Stimulated activated CD4-positive, alpha-beta T cell treated with anti-CD3 and anti-CD28 coated beads, Interleukin-1b, Interleukin-23, amount 100 ng/mL, for 48 hours (primary cell): ENCODE measurements at places on chromosomes 11 and 22.

- no peak for DNase-seq
Measured at GRCh38 chr11:59262177-59262818, 49.6 kb upstream of the MPEG1 start.

DNA sequence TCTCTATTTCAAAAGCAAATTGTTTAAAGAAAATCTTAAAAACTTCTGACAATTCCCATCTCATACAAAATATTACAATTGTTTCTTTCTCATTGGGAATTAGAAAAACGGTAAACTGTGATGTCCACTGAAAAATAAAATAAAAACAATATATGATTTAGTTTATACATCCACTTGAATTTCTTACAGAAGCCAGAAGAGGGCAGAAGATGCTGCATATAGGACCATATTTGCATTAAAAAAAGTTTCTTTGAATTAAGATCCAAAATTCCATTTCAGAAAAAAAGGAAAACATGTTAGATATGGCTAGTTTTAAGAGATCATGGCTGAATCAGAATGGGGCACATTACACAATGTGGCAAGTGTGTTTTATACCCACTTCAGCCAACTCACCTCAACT is 39.3 kb upstream of the LRRC4C start:
- DNase-seq = no peak

GRCh38 chr11:88537613-88538012 is 200.1 kb upstream of the CTSC start:
- no peak for DNase-seq

- peak; percentile 32 for DNase-seq
Measured at GRCh38 chr11:6746086-6746618, 25.6 kb downstream of the OR2AG2 start.

GRCh38 chr11:84163116-84163515 is 876.9 kb upstream of the CCDC90B start:
- DNase-seq = no peak

DNA sequence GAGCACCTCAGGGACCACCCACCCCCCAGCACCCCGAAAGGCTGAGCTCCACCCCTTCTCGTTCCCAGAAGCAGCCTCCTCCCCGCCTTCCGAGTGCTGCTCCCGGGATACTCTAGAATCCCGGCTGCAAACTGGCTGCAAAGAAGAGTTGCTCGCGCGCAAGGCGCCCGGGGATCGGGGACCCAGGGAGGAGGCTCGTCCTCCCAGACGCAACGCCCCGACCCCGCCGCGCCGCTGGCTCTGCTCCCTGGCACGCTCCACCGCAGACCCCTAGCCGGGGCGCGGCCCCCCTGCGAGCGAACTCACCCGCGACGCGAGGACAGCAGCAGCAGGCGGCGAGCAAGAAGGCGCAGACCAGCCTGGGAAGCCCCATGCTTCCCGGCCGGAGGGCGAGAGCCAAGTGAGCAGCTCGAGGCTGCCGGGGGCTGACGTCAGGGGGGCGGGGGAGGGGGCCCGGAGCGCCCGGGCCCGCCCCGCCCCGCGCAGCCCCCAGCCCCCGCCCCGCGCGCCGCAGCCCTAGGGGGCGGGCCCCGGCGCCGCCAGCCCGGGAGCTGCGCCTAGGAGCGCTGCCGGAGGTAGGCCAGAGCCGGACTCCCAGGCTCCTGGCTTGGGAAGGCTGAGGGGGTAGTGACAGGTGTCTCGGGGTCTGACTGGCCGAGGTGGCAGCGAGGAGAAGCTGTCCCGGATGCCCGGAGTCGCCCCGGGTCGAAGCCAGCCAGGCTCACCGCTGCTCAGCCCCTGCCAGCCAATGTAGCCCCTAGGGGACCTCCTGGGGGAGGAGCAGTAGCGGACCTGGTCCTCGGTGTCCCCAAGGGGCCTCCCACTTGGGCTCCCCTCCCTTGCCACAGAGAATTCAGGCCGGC is at the start of gene MCAM:
Gene MCAM, minus strand, starts transcription at position 402 of the 863 bp plus-strand sequence. Its CDS starts 29 bp downstream, at position 373.
- no peak for DNase-seq

DNA sequence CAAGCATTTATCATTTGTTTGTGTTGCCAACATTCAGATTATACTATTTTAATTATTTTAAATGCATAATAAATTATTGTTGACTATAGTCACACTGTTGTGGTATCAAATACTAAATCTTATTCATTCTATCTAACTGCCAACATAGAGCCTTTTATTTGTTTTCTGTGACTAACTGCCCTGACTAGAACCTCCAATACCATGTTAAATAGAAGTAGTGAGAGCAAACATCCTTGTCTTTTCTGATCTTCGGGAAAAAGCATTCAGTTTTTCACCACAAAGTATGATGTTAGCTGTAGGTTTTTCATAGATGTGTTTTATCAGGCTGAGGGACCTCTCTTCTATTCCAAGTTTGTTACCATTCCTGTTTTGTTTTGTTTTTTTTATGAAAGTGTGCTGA is 15.2 kb downstream of the TRIM34 start:
- no peak for DNase-seq

DNA sequence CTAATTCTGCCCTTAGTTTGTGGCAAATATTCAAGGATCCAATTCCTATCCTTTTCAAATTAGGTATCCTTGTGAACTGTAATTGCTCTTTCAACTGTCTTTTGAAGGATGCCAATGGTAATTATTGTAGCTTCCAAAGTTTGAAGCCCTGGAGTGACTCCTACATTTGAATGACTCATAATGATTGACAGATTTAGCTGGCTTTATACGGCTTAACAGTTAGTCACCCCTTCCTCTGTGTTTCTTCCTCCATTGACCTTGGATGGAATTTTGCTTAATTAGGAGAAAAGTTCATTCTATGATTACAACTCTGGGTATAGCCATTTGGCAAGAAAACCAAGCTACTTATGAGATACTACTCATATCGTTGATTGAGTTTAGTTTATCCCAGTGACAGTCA is 639.3 kb upstream of the KIRREL3 start:
- no peak for DNase-seq

DNA sequence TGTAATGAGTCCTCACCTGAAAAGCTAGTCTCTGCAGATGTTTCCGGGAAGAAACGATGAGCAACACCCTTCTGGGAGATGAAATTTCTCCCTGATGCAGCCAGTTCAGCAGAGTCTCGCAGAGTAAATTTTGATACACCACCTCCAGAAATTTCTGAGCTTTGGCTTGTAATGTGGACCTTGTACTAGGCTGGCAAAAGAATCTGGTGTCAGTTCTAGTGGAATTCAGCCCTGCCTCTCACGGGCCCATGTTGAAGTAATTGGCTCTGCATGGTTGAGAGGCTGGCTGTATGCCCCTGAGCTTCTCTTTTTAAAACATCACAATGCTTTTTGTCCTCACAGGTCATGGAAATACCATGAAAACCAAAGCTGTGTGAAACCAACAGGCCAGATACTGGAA is at the start of gene GLYAT:
Gene GLYAT, minus strand, starts transcription at position 125 of the 400 bp plus-strand sequence. CDS start 7,447 bp downstream, outside the sequence.
- no peak for DNase-seq

DNA sequence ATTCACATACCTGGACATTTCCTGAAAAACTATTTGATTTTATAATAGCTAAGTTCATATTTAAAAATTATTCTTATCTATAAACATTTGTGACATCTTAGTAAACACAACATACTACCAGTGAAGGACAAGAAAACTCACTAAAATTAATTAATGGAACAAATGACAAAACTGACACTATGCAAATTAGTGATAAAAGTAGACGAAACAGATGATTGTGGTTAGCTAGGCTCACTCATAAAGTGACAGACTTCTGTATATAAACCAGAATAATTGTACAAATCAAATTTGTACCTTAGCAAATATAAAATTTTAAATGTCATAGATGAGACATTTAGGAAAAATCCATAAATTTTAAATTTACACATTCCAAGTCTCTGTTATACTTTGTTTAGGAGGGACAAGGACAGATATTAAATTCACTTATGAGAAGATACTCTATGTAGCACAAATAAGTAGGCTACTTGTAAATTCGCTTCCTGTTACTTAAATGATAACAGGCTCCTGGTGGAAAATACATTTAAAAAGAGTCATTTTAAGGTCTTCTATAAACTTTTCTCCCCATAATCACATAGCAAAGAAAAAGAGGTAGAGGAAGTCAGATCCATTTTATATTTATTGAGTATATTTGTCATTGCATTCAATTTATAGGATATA is 81.2 kb downstream of the KIF18A start:
- no peak for DNase-seq

- no peak for DNase-seq
Measured at GRCh38 chr11:67057205-67057672, 592 bp downstream of the RHOD start.

DNA sequence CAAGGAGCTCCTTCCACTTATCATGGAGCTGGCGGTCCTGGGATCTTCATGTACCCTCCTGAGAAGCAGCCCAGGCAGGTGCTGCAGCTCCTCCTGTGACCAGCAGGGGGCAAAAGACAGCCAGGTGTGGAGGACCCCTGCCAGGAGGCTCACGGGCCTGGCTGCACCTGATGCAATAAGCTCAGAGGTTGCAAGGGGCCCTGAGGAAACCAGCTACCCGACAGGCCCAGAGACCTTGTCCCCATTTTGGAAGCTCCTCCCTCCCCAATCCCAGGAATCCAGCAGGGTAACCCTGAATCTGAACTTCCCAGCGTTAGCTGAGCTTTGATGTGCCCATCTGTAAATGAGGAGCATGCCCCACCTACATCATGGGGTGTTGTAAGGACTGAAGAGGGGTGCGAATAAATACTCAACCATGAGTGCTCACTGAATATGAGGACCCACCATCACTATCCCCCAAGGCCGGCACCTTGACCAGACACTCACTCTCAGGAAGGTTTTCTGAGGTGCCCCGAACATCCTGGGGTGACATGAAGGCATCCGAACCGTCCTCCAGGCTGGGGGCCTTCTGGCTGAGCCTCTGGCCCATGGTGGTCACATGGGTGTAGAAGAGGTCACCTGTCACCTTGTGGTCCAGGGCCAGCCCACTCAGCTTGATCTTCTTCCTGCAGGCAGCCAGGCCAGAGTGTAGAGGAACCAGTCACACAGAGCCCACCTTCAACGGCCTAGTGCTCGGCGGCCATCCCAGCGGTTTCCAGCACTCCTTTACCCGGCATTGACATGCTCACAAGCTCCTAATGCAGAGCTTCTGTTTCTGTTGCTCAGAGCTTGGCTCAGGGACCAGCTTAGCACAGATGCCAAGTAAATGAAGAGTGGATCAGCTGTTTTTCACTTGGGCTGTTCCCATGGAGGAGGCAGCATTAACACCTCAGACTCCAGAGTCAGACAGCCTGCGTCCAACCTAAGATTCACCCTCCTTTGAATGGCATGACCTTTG is 21.7 kb downstream of the SLC43A1 start:
- DNase-seq = peak; percentile 82

GRCh38 chr11:70650075-70650909 is 252.0 kb downstream of the CTTN start:
- peak; percentile 22 for DNase-seq

DNA sequence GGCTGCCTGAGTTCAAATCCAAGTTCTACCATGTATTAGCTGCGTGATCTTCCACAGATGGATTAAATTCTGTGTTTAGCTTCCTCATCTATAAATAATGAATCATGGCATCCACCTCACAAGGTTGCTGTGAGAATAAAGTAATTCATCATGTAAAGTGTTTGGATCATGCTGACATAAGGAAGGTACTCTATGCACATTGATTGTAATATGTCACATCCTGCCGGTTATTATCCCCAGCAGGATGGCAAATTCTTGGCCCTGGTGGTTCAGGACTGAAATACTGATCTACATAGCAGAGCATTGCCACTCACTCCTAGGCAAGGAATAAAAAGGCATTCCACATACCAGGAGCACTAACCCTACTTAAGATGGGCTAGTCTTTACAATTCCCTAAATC is 40.8 kb downstream of the LGR4 start:
- no peak for DNase-seq

DNA sequence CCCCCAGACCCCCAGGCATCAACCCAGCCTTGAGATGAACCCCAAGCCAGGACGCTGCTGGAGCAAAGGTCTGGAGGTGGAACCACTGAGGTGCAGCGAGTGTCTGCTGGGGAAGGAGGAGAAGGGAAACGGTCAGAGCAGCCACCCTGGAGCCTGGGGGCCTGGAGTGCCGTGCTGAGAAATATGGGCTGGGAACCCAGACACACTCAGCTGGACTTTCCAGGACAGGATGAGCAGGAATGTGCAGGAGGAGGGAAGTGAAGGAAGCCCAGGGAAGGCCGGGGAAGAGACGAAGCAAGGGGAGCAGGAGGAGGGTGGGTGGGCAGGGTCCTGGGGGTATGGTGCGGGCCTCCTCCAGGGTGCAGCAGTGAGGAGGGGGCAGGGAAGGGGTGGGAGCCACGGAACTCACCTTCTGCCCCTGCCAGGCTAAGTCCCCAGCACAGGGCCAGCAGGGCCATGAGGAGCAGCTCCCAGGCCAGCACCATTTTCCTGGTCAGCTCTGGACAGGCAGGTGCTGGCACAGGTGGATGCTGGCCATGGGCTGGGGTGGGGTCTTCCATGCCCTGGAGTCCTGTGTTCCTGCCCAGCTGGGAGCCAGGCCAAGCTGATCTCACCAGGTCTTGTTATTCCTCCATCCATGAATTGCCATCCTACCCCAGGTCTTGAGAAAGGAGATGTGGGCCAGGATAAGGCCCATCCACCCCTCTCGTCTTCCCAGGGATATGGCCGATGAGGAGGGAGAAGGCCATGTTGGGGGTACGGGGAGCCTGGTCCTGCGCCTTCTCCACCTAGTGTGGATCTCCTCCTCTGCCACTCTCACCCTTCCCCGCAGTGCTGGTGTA is 40.0 kb downstream of the CSF2RB start:
- DNase-seq = no peak

- DNase-seq = no peak
Measured at GRCh38 chr11:96151501-96151900, 191.5 kb downstream of the MAML2 start.

DNA sequence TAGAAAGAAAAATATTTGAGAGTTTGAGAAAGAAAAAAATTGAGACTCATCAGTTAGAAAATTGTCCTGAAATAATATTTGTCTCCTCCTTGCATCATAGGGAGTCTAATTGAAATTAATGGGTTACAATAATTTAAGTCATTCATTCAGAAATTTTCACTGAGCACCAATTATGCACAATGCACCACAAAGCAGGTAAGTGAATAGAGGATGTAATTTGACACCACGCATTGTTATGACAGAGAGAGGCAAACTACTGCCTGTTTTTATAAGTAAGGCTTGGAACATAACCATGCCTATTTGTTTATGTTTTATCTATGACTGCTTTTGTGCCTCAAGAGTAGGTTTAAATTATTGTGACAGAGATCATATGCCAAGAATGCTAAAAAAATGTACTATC is 537.9 kb upstream of the FAT3 start:
- DNase-seq = no peak

GRCh38 chr11:114775875-114776621 is 97.7 kb downstream of the NXPE2 start:
- DNase-seq = no peak

GRCh38 chr11:39462506-39462905 is 1996.9 kb downstream of the LRRC4C start:
- DNase-seq = no peak

DNA sequence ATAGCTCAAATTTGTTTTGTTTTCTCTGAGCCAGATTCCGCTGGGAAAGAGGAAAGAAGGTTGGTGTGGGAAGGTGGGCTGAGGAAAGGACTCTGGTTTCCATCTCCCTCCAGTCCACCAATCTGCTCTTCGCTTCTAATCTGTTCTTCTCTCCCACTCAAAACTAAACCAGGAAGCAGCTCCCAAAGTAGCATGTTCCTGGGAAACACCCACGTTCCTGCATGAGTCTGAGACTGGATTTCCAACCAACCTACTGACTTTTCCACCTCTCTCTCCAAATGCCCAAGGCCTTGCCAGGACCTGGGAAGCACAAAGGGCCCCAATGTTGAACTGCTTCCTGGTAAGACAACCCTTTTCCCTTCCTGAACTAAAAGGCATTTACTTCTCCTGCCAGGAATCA is 110.2 kb downstream of the WT1 start:
- DNase-seq = no peak

- DNase-seq = no peak
Measured at GRCh38 chr11:78170874-78171549, 17.4 kb downstream of the KCTD21 start.
